Fibroblast of upper back skin (primary cell): ENCODE measurements at places on chromosomes 13 and 19.

DNA sequence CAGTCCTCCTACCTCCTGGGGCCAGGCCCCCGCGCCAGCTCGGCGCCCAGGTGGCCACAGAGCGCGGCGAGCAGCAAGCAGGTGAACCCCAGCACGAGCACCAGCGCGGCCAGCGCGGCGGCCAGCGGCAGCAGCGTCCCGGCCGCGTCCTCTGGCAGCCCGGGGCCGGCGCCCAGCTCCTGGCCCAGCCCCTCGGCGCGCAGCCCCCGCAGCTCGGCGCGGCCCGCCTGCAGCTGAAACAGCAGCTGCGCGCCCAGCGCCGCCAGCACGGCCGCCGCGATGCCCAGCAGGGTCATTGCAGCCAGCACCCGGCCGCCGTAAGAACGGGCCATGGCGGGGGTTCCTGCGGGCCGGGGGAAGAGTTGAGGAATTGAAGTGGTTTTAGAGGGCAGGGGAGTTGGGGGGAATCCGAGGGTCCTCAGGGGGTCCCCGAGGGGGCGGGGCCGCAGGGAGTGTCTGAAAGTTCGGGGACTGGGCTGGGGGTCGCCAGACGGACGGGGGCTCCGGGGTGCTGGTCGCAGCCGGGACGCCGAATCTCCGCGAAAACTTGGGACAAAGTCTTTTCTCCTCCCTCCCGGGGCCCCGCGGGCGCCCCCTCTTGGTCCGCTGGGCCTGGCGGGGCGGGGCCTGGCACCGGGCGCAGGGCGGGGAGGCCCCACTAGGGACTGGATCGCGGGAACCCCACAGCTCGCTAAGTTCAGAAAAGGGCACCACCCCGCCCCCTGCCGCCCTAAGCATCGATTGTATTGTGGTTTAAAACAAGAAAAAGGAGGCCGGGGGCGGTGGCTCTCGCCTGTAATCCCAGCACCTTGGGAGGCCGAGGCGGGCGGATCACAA, at the start of gene TMEM221:
Gene TMEM221 (minus strand): TSS at position 538 of the 837 bp plus-strand sequence. CDS start 206 bp downstream, at position 332.
- no peak for DNase-seq

GRCh38 chr13:73622381-73622780, 511.8 kb downstream of the KLF12 start:
- no peak for DNase-seq

DNA sequence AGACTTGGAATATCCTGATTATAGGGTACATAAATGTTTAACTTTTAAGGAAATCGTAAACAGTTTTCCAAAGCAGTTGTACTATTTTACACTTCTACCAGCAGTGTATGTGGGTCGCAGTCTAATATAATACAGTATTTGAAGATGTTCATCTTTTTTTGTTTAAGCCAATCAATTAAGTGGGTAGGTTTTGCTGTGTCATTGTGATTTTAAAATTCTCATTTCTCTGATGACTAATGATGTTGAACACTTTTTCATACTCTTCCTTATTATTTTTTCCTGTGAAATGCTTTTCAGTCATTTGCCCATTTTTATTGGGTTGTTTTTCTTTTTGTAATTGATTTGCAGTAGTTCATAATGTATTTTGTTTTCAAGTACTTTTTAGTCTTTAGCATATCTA, 2689.7 kb downstream of the PCDH9 start:
- DNase-seq = no peak

DNA sequence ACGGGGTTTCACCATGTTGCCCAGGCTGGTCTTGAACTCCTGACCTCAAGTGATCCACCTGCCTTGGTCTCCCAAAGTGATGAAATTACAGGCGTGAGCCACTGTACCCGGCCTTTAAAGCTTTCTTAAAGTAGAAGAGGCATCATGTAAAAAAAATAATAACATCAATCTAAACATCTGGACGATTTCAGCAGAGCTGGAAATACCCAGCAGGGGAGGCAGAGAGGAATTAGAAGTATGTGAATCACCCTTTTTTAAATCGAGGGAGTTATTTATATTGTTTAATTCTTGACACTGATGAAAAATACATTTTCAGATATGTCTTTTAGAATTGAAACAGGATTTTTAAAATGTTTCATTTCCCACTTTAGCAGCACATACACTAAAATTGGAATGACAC, 37.4 kb upstream of the MTIF3 start:
- peak; percentile 25 for DNase-seq

DNA sequence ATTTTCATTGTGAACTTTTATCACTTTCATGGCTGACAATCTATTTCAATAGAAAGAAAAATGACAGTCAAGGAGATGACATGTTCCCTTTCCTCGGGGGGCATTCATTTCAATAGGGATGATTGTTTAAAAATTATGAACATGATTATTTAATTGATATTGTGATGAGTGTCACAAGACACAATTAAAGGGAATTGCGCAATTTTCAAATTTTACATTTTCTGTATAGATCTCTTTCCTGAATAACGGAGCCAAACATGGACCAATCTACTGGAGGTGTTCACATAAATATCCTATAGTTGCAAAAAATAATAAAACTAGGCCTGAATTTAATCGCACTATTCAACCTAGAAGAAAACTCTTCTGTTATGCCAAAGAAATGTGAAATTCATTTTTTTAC, 1274.6 kb downstream of the SLITRK5 start:
- no peak for DNase-seq

DNA sequence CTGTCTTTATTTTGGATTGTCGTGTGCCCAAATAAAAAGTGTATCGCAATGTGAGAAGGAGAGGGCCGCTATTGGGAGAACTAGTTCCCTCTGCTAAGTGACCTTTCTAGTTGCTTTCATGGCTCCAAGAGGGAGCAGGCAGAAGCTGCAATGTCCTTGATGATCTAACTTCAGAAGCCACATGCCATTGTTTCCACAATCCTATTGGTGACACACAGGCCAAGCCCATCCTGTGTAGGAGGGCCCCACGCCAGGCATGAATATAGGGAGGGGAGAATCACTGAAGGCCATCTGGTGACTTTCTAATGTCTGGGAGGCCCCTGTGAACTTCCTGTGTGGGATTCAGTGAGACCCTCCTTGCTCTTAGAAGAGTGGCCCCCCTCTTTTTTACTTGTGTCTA, 47.8 kb upstream of the KPNA3 start:
- DNase-seq = peak; percentile 10

- peak; percentile 85 for DNase-seq
These were observed 153.8 kb downstream of the DCT start for GRCh38 chr13:94325650-94326049.

DNA sequence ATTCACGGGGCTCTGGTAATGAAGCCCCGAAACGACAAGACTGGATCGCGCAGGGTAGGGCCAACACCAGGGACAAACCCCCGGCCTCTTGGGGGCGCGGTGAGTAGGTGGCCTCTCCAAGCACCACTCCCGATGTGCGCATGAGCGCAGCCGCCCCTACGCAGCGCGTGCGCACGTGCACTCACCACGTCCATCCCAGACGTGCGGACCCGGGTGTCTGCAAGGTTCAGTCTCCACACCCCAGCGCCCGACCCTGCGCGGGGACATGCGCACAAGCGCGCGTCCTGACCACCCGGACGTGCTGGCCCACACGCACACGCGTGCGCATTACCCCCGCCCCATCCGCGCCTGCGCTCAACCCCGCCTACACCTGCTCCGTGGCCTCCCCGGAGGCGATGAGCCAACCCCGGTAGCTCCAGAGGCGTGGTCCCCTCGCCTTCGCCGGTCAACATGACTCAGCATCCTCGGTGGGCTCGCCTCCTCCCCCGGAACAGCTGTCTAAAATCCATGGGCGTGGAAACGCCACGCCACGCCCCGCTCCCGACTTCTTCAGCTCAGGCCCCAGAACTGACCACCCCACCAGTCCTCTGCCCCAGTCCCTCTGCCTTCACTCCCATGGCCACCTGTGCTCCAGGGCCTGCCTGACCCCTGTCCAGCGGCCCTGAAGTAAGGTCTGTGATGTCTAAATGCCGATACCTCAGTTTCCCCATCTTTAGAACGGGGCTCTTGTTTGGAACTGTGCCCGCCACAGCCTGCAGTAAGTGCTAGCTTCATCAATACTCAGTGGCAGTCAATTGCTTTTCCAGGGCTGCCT, 5.6 kb upstream of the GPI start:
- peak; percentile 96 for DNase-seq

GRCh38 chr19:33763633-33764371, 32.9 kb upstream of the KCTD15 start:
- no peak for DNase-seq

DNA sequence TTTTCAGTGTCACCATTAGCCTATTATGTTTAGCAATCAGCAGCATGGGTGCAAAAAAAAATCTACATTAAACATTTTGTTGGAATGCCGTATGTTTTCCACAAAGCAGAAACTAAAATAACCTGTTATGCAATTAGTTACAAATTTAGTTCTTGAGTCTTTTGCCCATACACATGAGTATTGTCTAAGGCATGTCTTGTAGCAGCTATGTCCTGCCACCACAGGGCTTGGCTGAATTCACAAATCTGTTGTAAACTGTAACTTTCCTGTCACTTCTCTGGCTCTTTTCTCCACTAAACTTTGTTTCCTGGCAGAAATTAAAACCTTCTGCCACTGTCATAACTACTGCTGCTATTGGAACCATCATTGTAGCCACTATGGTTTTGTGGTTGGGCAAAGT, 277.9 kb upstream of the SPRY2 start:
- DNase-seq = no peak

- DNase-seq = no peak
These were observed 19.2 kb downstream of the SIGLEC8 start for GRCh38 chr19:51439021-51439465.

- DNase-seq = no peak
These were observed 62.9 kb downstream of the CHST8 start for GRCh38 chr19:33684538-33685232.

DNA sequence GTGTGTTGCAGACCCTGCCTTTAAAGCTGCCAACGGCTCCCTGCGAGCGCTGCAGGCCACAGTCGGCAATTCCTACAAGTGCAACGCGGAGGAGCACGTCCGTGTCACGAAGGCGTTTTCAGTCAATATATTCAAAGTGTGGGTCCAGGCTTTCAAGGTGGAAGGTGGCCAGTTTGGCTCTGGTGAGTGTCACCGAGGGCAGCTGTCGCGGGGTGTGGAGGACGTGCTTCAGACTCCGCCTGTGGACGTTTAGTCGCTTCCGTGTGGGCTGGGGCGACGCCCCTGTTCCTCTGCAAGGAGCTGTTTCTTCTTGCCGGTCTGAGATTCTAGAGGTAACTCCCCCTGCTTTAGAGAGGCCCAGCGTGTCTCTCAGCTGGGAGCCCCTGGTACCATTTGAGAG, 24.5 kb downstream of the LAMP1 start:
- no peak for DNase-seq

GRCh38 chr13:111936267-111936925, 130.6 kb upstream of the SOX1 start:
- no peak for DNase-seq

GRCh38 chr13:35781036-35782000, 304.8 kb upstream of the MAB21L1 start:
- DNase-seq = peak; percentile 68

GRCh38 chr19:10568062-10568825, 535 bp downstream of the CDKN2D start:
- DNase-seq = no peak

DNA sequence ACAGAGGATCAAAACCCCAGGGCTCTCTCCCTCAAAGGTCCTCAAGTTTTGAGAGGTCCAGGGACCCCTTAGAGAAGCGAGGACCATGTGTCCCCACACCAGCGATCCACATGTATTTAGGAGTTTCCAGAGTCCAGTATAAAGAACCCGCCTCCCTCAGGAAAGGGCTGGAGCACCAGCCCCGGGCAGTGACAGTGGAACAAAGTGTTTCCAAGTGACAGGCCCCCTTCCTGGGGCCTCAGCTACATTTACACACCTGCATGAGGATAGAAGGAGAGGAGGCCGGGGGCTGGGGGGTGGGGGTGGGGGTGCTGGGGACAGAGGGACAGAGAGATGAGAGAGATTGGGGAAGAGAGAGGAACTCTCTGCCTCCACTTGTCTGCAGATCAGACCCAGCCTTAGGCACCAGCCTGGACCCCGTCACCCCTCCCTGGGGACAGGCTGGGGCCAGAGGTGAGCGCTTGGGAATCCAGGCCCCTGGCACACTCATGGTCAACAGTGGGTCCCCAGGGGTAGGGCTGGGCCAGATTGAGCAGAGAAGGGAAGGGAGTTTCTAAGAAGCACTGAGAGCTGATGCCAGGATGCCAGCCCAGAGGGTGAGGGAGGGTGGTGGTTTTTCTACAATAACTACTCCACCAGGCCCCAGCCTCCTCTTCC, 802 bp downstream of the BCAM start:
- no peak for DNase-seq

GRCh38 chr19:639253-640160, at the start of gene FGF22:
TSS of gene FGF22 (plus strand) at chr19:639879. CDS start at chr19:639926, 47 bp downstream.
- DNase-seq = peak; percentile 83

GRCh38 chr13:100887729-100888151, 213.1 kb upstream of the TMTC4 start:
- peak; percentile 86 for DNase-seq

DNA sequence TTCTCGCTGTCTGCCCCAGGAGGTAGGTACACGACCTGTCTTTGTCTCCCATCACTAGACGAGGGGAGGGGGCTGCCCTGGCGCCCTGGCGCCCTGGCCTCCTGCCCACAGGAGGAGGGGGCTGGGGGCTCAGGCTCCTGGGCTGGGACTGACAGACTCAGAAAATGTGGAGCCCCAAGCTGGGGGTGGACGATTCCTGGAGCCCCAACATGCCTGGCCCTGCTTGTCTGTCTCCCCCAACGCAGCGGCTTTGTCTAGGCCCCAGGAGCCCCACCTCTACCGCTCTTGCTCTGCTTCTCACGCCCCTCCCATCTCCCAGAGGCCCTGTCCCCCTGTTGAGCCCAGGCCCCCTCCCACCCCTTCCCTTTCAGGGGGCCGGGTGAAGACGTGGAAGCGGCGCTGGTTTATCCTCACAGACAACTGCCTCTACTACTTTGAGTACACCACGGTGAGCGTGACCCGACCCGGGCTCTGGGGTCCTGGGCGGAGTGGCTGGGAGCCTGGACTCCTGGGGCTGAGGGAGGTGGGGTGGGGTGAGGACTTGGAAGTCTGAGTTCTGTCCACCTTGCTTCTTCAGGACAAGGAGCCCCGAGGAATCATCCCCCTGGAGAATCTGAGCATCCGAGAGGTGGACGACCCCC, 8.6 kb downstream of the CYTH2 start:
- DNase-seq = no peak

DNA sequence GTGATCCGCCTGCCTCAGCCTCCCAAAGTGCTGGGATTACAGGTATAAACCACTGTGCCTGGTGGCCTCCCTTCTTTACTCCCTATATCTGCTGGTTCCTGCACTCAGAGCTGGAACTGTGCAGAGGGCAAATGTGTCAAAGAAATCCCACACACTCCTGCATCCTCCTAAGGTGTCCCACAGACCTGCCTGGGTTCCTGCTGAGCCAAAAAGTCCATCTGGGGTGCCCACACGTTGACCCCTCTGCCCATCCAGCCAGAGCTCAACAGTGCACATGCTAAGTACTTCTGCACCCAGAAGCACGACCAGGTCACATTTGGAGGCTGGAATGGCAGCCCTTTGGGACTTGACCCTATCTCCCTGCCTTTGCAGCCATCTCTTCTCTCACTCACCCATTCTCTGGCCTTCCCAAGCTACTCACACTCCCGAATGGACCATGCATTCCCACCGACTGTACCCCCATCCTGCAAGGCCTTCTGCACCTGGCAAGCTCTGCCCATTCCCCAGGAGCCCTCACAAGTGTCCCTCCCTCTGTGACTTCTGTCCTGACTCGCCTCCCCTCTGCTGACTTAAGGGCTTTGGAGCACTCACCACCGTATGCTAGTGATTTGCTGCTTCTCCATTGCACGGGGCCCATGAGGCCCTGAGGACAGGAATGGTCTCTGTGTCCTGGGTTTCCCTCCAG, 152.1 kb downstream of the KCTD15 start:
- DNase-seq = no peak

- no peak for DNase-seq
These were observed 230.6 kb downstream of the ZNF536 start for GRCh38 chr19:30602661-30603350.
